ENCODE measurements at places on chromosomes 6 and 20. TPM values are rescaled to one million over a fixed set of nuclear protein-coding genes. Genes with fewer than 3 reads are reported as not detected.

The FOXS1 gene
- total RNA-seq = not detected

DNA sequence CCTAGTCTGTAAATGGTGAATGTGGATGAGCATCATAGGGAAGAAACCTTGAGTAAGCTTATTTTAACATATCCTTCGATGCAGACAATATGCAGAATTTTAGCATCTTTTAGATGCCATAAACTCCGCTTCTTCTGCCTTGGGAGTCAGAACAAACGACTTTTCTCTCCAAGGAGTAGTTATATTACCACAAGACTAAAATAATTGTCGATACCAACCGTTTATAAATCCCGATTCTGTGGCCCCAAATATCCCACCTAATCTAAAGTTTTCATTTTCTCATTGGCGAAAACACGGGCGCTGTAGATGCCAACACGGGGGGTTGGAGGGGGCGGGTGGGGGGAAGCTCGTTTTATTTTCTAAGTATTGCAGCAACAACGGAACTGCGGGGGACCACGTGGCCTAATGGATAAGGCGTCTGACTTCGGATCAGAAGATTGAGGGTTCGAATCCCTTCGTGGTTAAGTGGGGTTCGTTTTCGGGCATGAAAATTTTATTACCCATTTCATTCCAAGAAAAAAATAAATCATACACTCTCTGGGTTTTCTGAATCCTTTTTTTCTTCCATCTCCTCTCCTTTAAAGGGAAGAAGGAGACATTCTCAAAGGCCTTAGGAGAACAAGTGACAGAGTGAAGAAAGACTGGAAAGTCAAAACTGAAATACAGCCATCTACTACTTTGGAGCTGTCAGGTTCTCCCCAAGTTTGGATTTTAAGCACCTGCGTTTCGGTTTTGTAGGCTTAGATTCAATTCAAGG lies 65.5 kb upstream of the BTN3A2 start:
- H3K27ac ChIP-seq = no peak overlapping the region
- H3K36me3 ChIP-seq = no peaks in the 10 kb centered on the region
- no peak overlapping the region for H3K4me3 ChIP-seq
- no peak for DNase-seq

- H3K36me3 ChIP-seq = no peaks in the 10 kb centered on the region
- H3K4me3 ChIP-seq = no peak overlapping the region
- H3K4me1 ChIP-seq = no peaks in the 10 kb centered on the region
- H3K27ac ChIP-seq = no peak overlapping the region
- DNase-seq = no peak
These were observed 59.9 kb downstream of the RTN4IP1 start for GRCh38 chr6:106569428-106569827.

GRCh38 chr6:163436843-163437242 lies 22.3 kb downstream of the QKI start:
- no peak overlapping the region for H3K4me3 ChIP-seq
- peaks cover 5% of the 10 kb centered on the region for H3K4me1 ChIP-seq
- no peaks in the 10 kb centered on the region for H3K27me3 ChIP-seq
- DNase-seq = no peak
- no peak overlapping the region for H3K27ac ChIP-seq
- H3K36me3 ChIP-seq = no peaks in the 10 kb centered on the region

- H3K27me3 ChIP-seq = no peaks in the 10 kb centered on the region
- no peaks in the 10 kb centered on the region for H3K4me1 ChIP-seq
- no peak overlapping the region for H3K27ac ChIP-seq
- no peaks in the 10 kb centered on the region for H3K36me3 ChIP-seq
- H3K4me3 ChIP-seq = no peak overlapping the region
These were observed 124.7 kb upstream of the KCNQ5 start for GRCh38 chr6:72497186-72497585.

The ADGRF1 gene
- 1.2 TPM for total RNA-seq

DNA sequence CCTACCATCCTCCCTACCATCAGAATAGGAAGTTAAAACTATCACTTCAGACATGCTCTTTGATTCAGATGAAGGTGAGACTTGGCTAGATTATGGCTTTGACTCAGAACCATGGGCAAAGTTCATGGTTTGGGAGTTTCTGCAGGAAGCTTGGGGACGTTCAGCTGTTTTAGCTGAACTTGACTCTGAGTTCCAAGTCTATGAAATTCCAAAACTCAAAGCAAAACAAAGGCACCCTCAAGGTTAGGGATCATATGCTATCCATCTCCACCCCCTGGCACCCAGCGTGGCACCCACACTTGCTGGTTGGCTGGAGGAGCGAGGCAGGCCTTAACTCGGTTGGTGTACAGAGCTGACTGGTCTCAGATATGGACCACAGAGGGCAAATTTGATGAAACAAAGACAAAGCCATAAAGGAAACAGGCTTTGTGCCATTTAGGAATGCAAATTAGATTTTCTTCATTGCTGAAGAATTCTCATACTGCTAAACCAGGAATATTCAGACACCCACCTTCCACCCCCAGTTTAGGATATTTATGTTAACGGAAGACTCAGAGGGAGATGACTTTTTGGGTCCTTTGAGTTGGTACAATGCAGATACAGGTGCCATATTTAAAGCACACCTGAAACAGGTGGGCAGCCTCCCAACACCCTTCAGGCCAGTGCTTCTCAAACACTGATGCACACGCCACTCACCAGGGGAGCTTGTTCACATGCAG lies 88.4 kb upstream of the SLC22A16 start:
- H3K36me3 ChIP-seq = no peaks in the 10 kb centered on the region
- DNase-seq = no peak
- H3K27ac ChIP-seq = no peak overlapping the region

GRCh38 chr6:41056768-41057490 lies 3.9 kb downstream of the APOBEC2 start:
- no peak overlapping the region for H3K4me3 ChIP-seq
- no peak for DNase-seq
- H3K36me3 ChIP-seq = no peaks in the 10 kb centered on the region
- H3K4me1 ChIP-seq = no peaks in the 10 kb centered on the region
- H3K27me3 ChIP-seq = no peaks in the 10 kb centered on the region
- H3K27ac ChIP-seq = no peak overlapping the region

DNA sequence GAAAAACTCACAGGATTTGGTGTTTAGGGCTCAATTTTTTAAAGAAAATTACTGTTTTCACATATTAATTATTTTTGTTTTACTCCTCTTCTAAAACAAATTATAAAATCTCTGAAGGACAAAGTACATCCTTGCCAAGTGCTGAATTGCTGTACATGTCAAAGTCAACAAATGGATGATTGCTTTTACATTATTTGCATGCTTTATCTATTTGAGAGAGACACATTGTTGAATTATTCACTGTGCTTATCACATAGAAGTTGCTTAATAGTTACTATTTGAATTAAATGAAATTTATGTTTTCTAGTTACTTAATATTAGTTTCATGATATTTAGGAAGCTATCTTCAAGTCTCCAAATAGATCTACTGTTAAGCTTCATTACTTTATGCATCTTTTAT lies 318.6 kb upstream of the PTCHD4 start:
- H3K27me3 ChIP-seq = no peaks in the 10 kb centered on the region
- no peaks in the 10 kb centered on the region for H3K36me3 ChIP-seq
- no peaks in the 10 kb centered on the region for H3K4me1 ChIP-seq
- no peak overlapping the region for H3K27ac ChIP-seq
- no peak overlapping the region for H3K4me3 ChIP-seq

- no peak overlapping the region for H3K4me3 ChIP-seq
- H3K36me3 ChIP-seq = no peaks in the 10 kb centered on the region
- H3K4me1 ChIP-seq = no peaks in the 10 kb centered on the region
- no peak for DNase-seq
- no peak overlapping the region for H3K27ac ChIP-seq
- peaks cover 3% of the 10 kb centered on the region for H3K27me3 ChIP-seq
These were observed 7.6 kb upstream of the HLA-DRA start for GRCh38 chr6:32432050-32432450.

DNA sequence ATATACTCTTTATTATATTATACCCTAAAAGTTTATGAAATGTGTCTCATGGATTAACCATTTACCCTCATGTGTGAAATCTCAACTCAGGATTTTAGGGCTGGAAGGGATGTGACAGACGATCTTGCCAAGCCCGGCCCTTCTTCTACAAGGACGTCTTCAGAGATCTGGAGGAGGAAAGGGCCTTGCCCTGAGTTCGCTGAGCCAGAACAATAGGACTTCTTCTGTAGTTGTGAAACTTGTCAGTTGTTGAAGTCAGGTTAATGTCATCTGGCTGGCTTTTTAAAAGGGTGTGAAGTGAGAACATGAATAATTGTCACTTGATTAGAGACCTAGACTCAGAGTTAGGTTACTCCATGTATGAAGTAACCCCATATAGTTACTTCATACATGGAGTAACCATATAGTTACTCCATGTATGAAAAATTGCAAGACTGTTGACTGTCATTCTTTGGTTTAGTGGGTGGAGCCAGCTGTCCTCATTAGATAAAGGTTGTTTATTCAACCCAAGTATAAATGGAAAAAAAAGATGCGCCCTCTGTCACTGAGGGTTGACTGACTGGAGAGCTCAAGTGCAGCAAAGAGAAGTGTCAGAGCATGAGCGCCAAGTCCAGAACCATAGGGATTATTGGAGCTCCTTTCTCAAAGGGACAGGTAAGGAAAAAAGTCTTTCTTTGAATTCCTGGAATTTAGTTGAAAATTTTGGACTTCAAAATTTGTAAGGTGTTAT lies at the start of gene ARG1:
TSS of gene ARG1 (plus strand) at position 541 of the 730 bp plus-strand sequence. CDS start at position 598, 57 bp downstream.
- DNase-seq = no peak
- no peaks in the 10 kb centered on the region for H3K4me1 ChIP-seq
- H3K36me3 ChIP-seq = no peaks in the 10 kb centered on the region
- H3K27me3 ChIP-seq = no peaks in the 10 kb centered on the region
- H3K4me3 ChIP-seq = no peak within 1 kb of the TSS

The ADTRP gene
- total RNA-seq = not detected

DNA sequence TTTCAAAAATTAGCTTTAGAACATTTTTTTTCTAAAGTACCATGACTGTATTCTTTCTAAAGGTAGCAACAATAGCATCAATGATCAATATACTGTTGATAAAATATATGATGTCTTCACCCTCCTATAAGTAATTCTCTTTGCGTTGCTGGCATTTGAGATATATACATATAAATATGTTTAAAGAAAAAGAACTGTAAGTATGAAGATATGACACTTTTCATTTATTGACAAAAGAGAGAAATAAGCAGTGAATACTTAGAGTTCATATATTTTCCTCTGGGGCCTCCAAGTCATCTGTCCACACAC lies 49.4 kb upstream of the SCGN start:
- H3K36me3 ChIP-seq = no peaks in the 10 kb centered on the region
- no peak for DNase-seq
- no peaks in the 10 kb centered on the region for H3K27me3 ChIP-seq
- no peak overlapping the region for H3K4me3 ChIP-seq

All from ovary (tissue), 10 donors.